ENCODE measurements at places on chromosomes 4 and X.
A peak's percentile ranks its signal among the peaks of the same experiment; 100 is the strongest.

- peak; percentile 27 for DNase-seq
Observed at GRCh38 chrX:123173833-123174232, 10.2 kb upstream of the GRIA3 start.

DNA sequence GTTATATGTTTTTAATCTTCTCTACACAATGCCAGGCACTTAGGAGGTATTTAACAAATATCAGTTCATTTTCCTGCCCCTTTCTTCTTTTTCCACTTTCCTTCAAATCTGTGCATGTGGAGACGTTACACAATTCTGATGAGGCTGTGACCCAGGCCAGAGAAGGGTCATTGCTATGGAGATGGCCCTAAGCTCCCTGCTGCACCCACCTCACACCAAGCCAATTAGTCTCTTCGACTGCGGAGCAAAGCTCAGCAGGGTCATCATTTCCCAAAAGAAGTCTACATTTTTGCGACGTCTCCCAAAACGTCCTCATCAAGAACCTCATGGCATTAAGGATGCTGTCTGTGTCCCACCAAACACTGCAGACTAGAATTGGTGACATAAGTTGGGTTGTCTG is 28.9 kb upstream of the VEGFD start:
- no peak for DNase-seq

DNA sequence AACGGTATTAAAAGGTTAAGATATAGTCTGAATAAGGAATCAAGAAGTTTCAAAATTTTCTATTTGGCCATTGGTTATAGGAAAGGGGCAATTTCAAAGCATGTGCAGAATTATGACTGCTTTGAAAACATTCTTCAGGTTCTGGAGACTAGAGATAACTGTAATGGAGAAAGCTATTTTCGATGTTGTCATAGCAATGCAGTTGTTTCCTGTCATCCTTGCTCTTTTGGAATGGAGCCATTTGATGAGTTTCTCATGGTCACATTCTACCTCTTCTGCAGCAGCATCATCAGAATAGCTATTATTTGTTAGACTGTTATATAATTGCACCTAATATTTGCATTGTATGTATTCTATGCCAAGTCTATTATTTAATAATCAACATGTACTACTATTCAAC is 368.2 kb upstream of the NR3C2 start:
- no peak for DNase-seq

- DNase-seq = no peak
Observed at GRCh38 chr4:15336410-15337167, 91.2 kb upstream of the C1QTNF7 start.

GRCh38 chr4:52833941-52834525 is 28.1 kb upstream of the RASL11B start:
- DNase-seq = no peak

DNA sequence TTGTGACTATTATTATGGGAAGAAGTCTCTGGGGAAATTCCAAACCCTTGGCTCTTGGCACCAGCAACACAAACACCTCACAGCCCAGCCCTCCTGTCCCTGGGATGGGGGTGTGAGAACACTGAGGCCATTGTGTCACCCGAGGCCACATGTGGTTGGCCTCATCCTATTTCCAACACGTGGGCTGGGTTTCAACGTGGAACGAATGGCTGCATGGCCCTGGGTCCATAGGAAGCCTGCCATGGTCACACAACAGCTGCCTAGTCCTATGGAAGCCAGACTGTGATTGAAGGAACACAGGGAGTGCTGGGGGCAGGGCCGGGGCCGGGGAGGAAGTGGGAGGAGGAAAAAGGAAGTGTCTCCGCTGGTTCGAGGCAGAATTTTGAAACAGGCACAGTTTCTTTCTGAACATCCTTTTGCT is 10.0 kb downstream of the CLCN4 start:
- DNase-seq = no peak

- DNase-seq = no peak
Observed at GRCh38 chr4:157096439-157096838, 20.5 kb downstream of the GLRB start.
